ENCODE measurements at places on chromosomes 5 and 9. TPM values are rescaled to one million over a fixed set of nuclear protein-coding genes. Genes with fewer than 3 reads are reported as not detected.

The SPACA9 gene
- 2.7 TPM for total RNA-seq

The PPP3R2 gene
- not detected for total RNA-seq

The MAMDC4 gene
- total RNA-seq = 12.6 TPM

The PCDHGB4 gene
- not detected for total RNA-seq

The MPDZ gene
- not detected for total RNA-seq

The SLC2A8 gene
- 1.0 TPM for total RNA-seq

The SAXO1 gene
- total RNA-seq = not detected

The FOXI1 gene
- total RNA-seq = not detected

The GRM6 gene
- not detected for total RNA-seq

The VDAC1 gene
- total RNA-seq = 539 TPM

The INPP5E gene
- 12.1 TPM for total RNA-seq

The CNTNAP3 gene
- total RNA-seq = not detected

The PCDHGA12 gene
- total RNA-seq = 0.08 TPM

The AGGF1 gene
- 28.7 TPM for total RNA-seq

The FEM1C gene
- total RNA-seq = 14.7 TPM

The ARID3C gene
- 0.31 TPM for total RNA-seq

The F2RL1 gene
- total RNA-seq = 2.9 TPM

All from activated naive CD8-positive, alpha-beta T cell treated with anti-CD3 and anti-CD28 coated beads for 36 hours (primary cell).